ENCODE measurements at places on chromosomes 2 and 18. TPM values are rescaled to one million over a fixed set of nuclear protein-coding genes. Genes with fewer than 3 reads are reported as not detected.
A peak's percentile ranks its signal among the peaks of the same experiment; 100 is the strongest.

GRCh38 chr2:170298861-170299429 is 121.0 kb downstream of the MYO3B start:
- peak; percentile 56 for DNase-seq

DNA sequence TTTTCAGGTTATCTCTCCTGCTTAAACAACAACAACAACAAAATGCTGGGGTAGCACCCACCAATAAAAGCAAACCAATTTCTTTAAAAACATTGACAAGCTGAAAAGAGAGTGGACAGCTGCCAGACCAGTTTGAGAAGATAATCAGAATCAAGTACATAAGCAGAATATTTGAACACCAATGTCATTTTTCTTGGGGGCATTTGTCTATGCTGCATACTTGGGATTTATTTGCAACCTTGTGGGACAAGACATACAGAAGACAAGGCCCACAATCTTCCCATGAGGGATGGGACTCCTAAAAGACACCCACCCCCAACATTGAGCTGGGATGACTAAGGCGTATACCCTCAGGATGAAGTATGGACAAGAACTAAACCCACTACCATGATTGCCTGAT is 62.2 kb upstream of the NXPH2 start:
- no peak for DNase-seq

Gene SLC19A3
- 87.4 TPM for total RNA-seq

DNA sequence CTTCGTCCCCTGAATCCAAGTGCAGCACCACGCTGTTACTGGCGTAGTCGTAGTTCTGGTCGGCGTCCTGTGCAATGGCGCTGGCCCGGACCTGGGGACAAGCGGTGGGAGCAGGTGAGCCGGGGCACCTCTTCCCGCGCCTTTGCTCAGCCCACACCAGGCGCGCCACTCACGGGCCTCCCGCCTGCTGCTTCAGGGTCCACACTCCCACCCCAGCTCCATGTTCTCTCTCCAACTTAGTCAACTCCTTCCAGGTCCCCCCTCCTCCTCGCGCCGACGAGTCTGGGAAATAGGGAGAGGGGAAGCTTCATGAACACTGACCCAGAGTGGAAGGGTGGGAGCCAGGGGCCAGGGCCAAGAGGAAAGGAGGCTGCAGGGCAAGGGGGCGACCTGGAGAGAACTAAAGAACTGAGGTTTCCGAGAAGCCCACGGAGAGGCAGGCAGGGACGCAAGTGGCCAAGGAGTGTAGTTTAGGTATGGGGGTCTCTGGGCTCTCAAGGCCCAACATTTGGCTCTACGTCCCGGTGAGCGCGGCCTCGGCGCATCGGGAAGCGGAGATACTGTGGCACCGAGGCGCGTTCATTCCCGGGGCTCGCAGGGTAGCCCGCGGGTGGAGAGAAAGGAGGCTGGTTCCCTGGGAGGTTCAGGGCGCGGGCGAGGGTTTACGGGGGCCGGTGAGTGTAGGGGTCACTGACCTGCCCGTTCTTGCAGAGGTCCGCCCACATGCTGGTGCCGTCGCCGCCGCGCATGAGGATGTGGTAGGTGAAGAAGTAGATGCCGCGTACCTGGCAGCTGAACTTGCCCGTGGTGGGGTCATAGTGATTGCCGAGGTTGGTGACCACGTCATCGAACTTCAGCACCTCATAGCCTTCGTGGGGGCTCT is 1.4 kb downstream of the C1QL2 start:
- DNase-seq = no peak

- peak; percentile 53 for DNase-seq
Observed at GRCh38 chr2:230866756-230867523, 2.2 kb downstream of the ITM2C start.

DNA sequence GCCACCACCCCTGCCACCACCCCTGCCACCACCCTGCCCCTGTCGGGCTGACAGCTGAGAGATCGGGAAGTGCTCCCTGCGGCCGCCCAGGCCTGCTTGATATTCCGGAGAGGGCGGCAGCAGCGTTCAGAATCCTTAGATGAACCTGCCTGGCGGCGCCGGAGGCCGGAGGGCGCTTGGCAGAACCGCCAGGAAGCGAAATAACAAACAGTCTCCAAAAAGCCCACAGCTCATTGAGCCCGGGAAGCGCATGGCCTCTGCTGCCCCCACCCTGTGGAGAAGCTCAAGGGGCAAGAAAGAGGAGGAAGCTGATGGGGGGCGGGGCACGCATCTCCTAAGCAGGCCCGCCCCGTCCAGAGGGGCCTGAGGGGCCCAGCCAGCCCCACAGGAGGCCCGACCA is 92.2 kb upstream of the MBOAT2 start:
- peak; percentile 42 for DNase-seq

DNA sequence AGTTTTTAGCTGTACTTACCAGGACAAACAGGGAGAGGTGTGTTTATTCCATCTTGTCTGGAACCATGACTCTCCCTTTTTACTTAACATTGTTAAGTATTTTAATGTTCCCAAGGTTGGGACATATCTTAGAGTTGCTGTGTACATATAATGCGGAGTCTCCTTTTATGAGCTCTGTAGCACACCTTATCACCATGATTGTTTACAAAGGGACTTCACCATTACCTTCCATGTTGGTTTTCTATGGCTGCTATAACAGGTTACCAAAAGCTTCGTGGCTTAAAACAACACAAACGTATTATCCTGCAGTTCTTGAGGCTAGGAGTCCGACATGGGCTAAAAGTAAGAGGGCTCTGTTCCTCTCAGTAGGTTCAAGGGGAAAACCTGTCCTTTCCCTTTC is 164.3 kb downstream of the GALNT1 start:
- no peak for DNase-seq

DNA sequence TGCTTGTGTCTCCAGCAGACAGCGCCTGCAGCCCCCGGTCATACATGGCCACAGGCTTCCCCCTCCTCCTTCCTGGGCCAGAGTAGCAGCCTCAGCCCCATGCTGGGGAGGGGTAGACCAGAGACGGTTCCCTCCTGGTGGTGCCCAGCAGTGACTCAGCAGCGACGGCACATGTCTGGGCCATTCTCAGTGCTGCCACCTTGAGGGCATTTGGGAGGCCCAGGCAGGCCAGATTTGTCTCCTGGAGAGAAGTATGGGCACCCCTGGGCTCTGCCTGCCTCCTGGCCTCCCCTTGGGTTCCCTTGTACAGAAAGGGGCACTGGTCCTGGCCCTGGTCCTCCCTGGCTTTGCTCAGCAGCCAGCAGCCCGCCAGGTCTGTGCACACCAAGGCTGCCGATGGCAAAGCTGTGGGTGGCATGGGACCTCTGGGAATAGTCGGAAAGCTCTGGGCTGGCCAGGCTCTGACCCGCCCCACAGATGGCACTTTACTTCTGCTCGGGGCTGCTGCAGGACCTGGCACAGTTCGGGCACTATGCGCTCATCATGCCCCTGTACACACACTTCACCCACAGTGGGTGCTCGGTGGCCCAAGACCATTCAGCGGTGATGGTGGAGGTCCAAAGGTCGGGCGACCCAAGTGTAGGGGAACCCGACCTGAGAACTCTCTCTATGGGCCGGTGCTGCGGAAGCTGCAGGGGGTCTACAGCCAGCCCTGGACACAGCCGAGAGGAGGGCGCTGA is 11.4 kb upstream of the ALPI start:
- no peak for DNase-seq

- DNase-seq = no peak
Observed at GRCh38 chr2:231425811-231426703, 30.5 kb downstream of the B3GNT7 start.

GRCh38 chr2:222912117-222912516 is 51.3 kb downstream of the ACSL3 start:
- DNase-seq = no peak

- no peak for DNase-seq
Observed at GRCh38 chr18:44743631-44744030, 62.9 kb downstream of the SETBP1 start.

DNA sequence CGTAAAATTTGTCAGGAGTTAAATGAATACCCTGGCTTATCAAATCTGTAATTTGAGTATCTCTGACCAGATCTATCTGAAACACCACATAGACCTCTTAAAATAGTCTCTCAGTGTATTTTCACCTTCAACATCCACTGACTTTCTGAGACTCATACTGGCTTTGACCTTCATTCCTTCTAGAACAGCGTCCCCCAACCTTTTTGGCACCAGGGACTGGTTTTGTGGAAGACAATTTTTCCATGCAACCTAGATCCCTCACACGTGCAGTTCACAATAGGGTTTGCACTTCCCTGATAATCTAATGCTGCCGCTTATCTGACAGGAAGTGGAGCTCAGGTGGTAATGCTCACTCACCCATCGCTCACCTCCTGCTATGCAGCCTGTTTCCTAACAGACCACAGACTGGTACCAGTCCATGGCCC is 3.2 kb downstream of the NBAS start:
- DNase-seq = no peak

Gene OTOS
- total RNA-seq = not detected

Gene SP5
- total RNA-seq = 1.8 TPM

DNA sequence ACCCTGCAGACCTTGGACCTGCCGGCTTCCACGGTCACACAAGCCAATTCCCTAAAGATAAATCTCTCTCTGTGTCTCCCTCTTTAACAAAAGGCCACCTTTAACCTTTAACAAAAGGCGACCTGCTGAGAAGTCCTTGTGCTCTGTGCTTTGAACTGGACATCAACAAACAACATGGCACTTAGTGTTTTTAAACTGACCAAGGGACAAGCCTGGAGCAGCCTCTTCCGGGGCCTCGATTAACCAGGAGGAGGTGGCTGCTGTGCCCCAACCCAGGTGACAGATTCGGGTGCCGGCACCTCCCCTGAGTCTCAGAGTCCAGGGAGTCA is 135.3 kb downstream of the RTP5 start:
- no peak for DNase-seq

Gene KIF3C
- total RNA-seq = 10.1 TPM

- DNase-seq = no peak
Observed at GRCh38 chr2:232896111-232896510, 26.0 kb downstream of the SNORC start.

Gene NHEJ1
- total RNA-seq = 8.7 TPM

DNA sequence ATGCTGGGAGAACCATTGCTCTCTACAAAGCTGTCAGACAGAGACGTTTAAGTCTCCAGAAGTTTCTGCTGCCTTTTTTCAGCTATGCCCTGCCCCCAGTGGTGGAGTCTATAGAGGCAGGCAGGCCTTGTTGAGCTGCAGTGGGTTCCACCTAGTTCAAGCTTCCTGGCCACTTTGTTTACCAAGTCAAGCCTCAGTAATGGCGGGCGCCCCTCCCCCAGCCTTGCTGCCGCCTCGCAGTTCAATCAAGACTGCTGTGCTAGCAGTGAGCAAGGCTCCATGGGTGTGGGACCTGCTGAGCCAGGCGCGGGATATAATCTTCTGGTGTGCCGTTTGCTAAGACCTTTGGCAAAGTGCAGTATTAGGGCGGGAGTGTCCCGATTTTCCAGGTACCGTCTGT is 52.7 kb upstream of the SCYGR2 start:
- no peak for DNase-seq

Gene POTEI
- total RNA-seq = 0.03 TPM

Gene DES
- total RNA-seq = 3,602 TPM

- DNase-seq = no peak
Observed at GRCh38 chr2:46175419-46175818, 121.8 kb upstream of the EPAS1 start.

GRCh38 chr2:12767996-12768624 is 51.4 kb downstream of the TRIB2 start:
- DNase-seq = no peak

GRCh38 chr2:170147576-170147975 is 30.4 kb upstream of the MYO3B start:
- DNase-seq = no peak

DNA sequence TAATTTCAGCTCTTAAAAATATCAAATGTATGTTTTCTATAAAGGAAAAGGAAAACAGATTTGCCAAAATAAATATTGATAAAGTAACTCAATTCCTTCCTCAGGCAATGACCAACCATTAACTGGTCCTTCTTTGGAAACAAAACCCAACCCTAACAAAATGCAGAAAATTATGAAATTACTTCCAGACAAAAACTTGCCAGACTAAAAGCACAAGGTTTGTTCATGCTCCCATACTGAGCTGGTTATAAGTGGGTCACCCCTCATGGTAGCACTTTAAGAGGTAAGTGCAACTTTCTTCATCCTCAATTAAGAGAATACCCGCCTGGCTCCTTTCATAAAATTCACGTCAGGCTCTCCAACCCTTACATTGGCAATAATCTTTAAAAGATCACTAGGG is 31.1 kb upstream of the TTC32 start:
- no peak for DNase-seq

Gene STAT4
- 4.8 TPM for total RNA-seq

- DNase-seq = no peak
Observed at GRCh38 chr2:63424329-63425078, 163.8 kb downstream of the WDPCP start.

DNA sequence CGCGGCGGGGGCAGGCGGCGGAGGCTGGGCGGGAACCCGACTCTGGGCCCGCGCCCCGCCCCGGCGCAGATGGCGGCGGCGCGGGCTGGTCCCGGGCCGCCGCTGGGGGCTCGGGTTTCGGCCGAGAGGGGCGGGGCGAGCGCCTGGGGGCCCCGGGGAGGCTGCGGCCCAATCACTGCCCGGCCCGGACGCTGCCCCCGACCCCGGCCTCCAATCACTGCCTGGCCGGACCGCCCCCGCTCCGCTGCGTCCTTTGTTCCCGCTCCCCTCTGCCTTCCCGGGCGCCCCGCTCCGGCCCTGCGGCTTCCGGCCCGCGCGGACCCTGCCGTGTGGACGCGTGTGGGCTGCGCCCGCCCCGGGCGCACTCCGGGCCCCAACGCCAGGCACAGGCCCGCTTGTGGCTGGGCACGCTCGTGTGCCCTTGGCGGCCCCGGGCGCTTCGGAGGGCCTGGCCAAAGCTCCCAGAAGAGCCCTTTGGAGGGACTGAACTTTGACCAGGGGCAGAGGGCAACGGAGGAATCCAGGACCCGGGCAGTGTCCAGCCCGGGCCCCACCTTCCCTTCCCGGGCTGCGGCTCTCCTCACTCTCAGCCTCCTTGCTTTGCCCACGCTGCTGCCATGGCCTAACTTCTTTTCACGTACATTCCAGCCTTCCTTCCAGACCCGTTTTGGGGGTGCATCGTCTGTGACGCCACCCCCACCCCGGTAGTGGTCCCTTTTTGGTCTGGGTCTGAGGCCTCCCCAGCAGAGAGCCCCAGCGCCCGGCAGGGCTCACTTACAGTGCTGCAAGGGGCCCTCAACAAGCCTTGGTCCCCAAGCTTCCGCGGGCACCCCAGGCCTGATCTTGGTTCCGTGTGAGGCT is 27.1 kb upstream of the PTMA start:
- peak; percentile 72 for DNase-seq

GRCh38 chr2:105383432-105384166 is 15.3 kb downstream of the FHL2 start:
- no peak for DNase-seq

- DNase-seq = no peak
Observed at GRCh38 chr2:224876522-224876921, 160.4 kb upstream of the CCDC195 start.

- DNase-seq = no peak
Observed at GRCh38 chr2:226655871-226656270, 143.7 kb downstream of the IRS1 start.

- DNase-seq = no peak
Observed at GRCh38 chr2:218821605-218822211, 9.9 kb downstream of the PRKAG3 start.

DNA sequence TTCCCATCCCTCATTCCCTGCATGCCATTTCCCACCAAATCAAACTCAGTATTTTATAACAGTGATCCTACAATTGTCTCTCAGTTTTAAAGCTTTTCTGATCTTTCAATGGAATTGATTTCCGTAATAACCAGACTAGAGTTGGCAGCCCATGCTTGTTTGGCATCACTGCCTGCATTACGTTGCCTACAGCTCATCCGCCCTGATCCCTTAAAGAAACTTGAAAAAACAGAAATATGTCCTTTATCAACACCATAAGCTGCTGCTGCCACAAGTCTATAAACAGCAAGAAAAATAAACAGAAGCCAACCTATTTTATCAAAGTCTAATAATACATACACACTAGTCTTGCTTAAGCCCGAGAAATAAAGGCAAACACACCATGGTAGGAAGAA is 331.0 kb downstream of the METTL4 start:
- DNase-seq = no peak
